GM12878 (cell line): ENCODE measurements at places on chromosomes 2 and 18. TPM values are rescaled to one million over a fixed set of nuclear protein-coding genes. Genes with fewer than 3 reads are reported as not detected.

The COX7A2L gene
- 230 and 242 TPM in 2 replicates for polyA plus RNA-seq

The TMEM163 gene
- polyA plus RNA-seq: not detected in 2 replicates

The C2orf15 gene
- polyA plus RNA-seq: 2.2 and 3.4 TPM in 2 replicates

The RGPD3 gene
- polyA plus RNA-seq: 0.03 and 0.09 TPM in 2 replicates

DNA sequence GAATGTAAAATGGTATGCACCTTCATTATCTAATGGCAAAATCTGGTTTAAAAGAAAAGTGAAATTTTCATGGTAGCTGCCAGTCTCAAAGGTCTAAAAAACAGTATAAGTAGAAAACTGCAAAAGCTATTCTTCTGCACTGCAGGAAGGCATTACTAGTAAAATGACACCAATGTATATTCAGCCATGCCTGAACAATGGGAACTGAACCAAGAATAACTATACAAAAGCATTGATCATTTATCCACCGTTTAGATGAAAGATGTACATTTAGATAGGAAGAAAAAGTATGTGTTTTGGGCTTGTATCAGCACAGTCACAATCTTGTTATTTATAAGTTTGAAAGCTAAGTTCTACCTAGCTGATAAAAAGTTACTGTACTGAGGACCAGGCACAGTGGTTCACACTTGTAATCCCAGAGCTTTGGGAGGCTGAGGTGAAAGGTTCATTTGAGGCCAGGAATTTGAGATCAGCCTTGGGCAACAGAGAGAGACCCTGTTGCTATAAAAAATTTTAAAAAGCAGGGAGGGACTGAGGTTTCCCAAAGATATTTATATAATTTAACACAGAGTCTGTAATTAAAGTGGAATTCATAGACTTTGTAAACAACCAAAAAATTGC, 163.1 kb upstream of the WDSUB1 start:
- DNase-seq: no peak

DNA sequence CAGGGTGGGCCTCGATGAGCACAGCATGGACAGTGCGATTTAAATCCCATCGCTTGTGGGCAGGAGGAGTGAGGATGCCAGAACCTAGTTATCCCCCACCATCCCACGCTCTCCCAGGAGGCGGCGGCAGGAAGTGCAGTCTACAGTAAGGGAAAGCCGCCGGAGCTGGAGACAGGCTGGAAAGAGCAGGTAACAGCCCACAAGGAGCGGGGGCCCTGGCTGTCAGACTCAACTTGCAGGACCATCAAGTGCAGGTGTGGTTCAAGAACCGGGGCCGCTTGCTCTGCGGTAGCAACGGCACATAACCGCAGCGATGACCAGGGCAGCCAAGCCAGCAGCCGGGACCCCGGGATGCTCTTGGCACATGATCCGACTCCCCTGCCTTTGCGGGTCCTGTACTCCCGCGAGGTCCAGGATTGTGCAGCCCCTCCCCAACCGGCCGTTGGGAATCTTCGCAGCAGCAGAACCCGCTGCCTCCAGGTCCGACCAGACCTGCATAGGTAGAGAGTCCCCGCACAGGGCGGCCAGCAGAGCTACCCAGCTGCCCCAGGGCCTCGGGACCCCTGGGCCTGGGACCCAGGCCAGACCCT, 82.1 kb downstream of the BIN1 start:
- DNase-seq: no peak

- DNase-seq: no peak
These were observed 246.3 kb upstream of the RASGRP3 start for GRCh38 chr2:33230195-33230594.

GRCh38 chr2:238971318-238972145, 123.6 kb downstream of the TWIST2 start:
- no peak for DNase-seq

DNA sequence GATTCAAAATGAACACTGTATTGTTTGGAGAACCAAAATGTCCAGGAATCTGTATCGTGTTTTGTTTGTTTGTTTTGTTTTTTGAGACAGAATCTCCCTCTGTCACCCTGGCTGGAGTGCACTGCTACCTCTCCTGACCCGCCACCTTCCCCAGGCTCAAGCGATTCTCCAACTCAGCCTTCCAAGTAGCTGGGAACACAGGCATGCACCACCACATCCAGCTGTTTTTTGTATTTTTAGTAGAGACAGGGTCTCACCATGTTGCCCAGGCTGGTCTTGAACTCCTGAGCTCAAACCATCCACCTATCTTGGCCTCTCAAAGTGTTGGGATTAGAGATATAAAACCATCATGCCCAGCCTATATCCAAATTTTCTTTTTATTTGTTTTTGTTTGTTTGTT, 74.6 kb downstream of the KYNU start:
- DNase-seq: no peak

DNA sequence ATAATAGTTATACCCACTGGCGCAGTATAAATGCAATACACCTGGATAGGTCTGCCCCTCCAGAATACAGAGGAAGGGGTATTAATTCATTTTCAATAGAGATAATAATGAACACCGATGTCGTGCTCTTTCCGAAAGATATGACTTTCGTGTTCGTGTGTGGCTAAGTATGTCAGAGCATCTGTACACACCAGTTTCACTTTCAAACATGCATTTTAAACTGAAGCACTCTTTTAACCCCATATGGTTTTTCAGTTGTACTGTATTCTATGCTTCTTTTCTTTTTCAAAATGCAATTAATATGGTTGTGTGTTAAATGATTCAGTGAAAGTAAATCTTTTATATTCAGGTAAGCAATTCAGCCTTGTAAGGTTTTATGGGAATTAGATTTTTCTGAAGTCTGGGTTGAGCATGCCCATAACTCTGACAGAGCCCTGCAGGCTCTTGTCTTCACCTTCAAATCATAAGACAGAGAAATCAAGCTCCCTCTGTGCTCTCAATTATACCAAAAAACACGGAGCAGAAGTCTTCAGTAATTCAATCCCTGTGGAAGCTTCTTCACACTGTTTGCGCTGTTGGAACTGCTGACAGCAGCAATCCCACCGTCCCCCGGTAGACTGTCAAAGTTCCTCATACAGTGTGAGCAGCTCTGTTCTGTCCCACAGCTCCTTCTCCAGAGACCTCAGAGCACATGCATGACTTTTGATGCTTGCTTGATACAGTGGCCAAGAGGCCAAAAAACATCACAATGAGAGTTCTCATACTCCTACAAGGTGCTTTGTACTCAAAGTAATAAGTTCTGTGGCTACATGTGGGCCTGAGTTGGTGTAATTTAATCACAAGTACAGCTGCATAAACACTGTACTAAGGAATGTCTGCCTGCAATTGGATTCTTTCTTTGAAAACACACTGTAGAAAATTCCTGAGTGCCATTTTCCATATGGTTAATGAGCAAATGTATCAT, 186.8 kb downstream of the ZNF521 start:
- DNase-seq: no peak

GRCh38 chr2:226717719-226718118, 81.9 kb downstream of the IRS1 start:
- no peak for DNase-seq

DNA sequence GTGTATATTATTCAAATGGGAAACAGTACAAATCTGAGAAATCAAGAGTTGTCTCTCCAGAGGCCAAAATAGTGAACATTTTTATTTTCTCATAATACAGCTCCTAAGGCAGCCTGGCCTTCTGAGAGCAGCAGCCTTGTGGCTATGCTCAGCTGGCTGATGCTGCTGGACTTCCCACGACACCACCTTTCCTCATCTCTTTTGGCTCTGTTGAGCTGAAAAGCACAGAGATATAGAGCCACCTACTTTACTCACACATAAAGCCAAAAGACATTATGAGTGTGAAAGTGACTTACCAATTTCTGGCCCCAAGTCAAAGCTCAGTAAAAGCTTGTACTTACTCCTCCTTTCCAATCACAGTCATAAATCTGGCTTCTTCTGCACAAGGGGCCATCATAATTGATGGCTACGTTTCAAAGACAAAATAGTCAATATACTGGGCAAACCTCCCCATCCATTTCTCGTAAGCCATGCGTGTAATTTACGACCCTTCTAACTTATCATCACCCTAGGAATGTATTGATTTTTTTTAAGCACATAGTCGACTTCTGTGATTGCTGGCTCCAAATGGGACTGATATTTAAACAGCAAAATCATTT, 18.6 kb upstream of the REG3A start:
- DNase-seq: no peak

DNA sequence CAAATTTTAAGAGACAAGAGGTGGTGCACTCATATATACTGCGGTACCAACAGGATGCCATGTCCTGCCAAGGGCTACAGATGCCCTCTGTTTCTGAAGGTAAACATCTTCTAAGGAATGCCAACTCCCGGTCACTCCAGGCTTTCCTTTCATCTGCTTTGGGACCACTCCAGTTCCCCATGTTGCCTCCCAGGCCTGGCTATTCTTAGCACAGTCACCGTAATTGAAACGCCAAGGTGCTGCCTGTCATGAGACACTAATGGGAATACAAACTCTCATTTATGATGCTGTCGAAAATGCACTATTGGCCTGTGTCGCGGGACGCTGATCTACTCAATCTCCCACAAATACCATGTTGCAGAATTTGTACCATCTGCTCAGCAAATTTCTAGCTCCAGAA, 79.6 kb downstream of the KLF7 start:
- DNase-seq: no peak

- DNase-seq: no peak
These were observed 71.4 kb downstream of the HNMT start for GRCh38 chr2:138035608-138036217.

DNA sequence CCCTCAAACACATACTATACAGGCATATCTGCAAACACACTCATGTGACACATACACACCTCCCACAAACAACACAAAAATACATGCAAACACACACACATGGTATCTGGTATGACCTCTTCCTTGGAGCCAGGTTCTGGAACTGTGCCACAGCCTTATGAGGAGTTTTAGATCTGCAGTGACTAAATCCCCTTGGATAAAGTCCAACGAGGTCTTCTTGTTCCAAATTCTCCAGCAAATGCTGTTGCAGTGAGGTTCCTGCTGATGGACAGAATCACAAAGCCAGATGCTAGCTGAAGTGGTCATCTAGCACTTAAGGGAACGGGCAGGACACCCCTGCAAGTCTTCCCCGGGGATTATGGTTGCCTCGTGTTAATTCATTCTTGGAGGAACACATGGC, 54.5 kb upstream of the DAPL1 start:
- DNase-seq: no peak

- DNase-seq: no peak
These were observed 60.4 kb upstream of the IL1R2 start for GRCh38 chr2:101931402-101931801.

GRCh38 chr2:238690511-238690910, 157.4 kb upstream of the TWIST2 start:
- no peak for DNase-seq
